ENCODE measurements at places on chromosomes 5 and 9.

DNA sequence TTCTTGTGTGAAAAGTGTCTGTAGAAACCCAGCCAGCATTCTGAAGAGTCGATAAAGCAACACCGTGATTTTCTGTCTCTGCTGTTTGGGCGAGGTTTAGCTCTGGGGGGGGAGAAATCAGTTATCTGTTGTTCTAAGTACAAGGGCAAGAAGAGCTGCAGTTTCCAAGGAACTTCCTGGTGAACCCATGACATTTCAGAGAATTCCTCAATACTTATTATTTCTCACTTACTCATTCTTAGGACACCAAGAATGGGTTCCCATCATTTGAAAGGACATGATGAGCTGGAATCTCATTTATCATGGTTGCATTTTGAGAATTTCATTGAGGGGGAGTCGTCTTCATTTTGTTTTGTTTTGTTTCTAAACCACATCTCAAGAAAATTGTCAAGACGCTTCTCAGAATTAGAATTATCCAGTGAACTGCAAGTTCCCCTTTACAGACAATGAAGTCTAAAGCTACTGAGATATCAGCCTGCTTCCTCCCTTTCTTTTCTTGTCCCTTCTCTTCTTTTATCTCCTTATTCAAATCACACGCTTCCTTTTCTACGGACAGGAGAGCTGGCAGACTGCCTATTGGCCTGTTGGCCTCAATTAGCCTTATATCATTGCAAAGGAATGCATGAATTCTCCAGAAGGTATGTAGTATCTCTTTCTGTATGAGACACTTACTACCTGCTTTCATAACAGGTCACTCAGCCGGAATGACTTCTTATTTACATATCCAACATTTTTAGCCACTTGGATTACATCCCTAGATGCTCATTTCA is 53.7 kb downstream of the ZNF462 start:
- no peak for DNase-seq

DNA sequence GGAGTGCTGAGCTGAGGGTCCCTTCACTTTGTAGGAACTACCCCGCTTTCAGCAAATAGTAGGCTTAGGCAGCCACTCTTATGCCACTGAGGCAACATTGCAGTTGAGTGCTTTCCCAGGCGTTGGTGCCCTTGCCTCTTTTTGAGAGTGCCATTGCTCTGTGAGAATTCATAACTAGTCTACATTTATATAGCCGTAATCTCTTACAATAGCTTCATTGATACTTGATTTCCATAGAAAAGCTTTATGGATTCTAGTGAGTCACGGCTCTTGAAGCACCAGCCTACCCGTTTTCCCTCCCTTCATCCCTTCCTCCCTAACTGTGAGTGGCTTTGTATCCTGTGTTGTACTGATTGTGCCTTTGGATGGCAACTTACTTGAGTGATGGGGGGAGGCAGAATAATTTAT is 283.9 kb downstream of the AOPEP start:
- no peak for DNase-seq

GRCh38 chr9:5863092-5863746 is 27.5 kb upstream of the MLANA start:
- DNase-seq, result no peak

DNA sequence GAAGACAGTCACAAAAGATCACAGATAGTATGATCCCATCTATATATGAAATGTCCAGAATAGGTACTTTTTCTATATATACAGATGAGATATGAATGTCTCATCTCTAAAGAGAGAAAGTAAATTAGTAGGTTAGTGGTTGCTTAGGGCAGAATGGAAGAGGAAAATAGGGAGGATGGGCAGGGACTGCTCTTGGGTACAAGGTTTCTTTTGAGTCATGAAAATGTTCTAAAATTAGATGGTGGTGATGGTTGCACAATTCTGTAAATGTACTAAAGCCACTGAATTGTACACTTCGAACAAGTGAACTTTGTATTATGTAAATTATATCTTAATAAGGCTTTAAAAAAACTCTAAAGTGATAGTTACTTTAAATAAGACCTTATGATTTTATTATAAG is 59.6 kb upstream of the GRAMD2B start:
- DNase-seq, result no peak

GRCh38 chr9:16544842-16545241 is 325.6 kb downstream of the BNC2 start:
- no peak for DNase-seq

DNA sequence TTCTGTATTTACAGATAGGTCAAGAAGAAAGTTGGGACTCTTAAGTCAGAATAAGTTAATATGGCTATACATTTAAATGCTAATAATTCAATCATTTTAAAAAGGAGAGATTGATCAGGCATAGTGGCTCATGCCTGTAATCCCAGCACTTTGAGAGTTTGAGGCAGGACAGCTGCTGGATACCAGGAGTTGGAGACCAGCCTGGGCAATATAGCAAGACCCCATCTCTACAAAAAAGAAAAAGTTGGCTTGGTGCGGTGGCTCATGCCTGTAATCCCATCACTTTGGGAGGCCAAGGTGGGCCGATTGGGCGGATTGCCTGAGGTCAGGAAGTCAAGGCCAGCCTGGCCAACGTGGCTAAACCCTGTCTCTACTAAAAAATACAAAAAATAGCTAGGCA is 15.0 kb upstream of the GLDC start:
- DNase-seq, result no peak

GRCh38 chr9:75851917-75852316 is 38.6 kb upstream of the PCSK5 start:
- DNase-seq, result no peak

DNA sequence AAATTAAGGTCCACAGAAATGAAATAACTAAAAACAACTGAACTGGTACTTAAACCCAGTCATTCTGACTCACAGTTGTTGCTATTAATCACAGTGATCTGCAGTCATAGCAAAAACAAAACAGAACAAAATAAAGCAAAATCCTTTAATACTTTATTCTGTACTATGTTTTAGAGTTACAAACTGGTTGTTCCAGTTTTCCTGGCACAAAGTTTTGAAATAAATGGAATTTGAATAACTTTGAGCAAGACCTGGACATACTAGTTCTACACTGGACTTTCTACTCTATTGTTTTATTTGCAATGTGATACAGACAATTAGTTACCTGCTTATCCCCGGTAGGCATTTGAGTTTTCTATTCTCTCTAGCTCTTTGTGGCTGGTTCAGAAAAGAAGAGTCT is 147.9 kb downstream of the DMRT2 start:
- DNase-seq, result no peak

DNA sequence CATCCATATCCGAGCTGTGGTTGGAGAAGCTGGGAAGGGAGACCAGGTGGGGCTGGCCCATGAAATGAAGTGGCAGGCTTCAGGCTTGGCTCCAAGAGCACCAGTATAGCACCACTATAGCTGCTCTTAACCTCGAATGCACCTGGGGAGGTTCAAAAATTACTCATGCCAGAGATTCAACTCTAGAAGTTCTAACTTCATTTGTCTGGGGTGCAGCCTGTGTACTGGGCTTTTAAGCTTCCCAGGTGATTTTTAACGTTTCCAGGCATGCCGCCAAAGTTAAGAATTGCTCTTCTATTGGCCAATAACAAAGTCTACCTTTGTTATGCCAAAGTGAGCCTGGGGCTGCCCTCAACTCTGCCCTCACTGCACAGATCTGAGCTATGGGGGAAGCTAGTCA is 458 bp downstream of the PRSS3 start:
- DNase-seq, result no peak

- no peak for DNase-seq
These were observed 800.6 kb downstream of the KCTD16 start for GRCh38 chr5:144971108-144971850.

GRCh38 chr9:85516976-85517637 is 224.6 kb downstream of the AGTPBP1 start:
- no peak for DNase-seq

DNA sequence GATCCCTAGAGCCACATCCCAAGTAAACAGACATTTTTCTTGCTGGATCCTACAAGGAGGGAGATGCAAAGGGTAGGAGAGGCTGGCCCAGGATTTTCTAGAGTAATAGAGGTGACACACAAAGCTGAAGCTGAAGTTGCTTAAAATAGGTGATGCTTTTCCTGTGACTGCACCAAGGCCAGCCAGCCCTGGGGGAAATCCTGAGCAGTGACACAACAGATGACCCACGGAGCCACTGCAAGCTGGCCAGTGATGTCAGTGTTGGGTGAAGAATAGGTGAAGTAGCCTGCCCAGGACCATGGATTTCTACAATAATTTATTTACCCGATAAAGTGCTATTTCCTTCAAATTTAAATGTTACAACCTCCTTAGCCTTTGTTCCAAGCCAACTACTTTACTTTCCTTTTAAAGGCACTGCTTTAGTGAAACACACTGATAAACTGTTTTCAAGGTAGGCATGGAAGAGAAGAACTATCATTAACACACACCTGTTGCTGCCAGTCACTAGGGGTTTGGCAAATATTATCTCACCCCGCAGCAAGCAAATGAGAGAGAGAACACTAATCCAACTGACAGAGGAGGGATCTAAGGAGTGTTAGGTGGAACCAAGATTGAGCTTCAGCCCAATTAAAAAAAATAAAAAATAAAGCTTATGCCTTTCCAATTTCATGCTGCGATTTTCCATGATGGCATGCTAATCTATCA is 123.5 kb downstream of the CTNND2 start:
- no peak for DNase-seq

- DNase-seq, result no peak
These were observed 36.7 kb upstream of the TIFAB start for GRCh38 chr5:135488727-135489465.

DNA sequence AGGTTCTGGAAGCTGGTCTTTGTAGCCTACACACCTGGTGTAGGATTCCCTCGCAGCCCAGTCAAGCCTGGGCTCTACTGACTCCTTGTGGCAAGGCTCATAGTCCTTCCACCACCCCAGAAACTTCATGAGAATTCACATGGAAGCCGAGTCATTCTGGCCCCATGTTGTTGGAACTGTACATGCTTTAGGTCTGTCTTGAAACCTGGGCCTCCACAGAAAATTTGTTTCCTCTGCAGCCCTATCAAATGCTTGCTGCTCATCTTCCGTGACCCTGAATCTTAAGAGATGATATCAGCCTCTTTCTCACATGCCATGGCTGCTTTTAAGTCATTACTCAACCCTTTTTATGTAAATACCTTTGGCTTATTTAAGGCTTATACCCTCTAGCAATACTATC is 113.4 kb upstream of the GRHPR start:
- no peak for DNase-seq

- DNase-seq, result no peak
These were observed 324.1 kb downstream of the PLK2 start for GRCh38 chr5:58135571-58136335.

DNA sequence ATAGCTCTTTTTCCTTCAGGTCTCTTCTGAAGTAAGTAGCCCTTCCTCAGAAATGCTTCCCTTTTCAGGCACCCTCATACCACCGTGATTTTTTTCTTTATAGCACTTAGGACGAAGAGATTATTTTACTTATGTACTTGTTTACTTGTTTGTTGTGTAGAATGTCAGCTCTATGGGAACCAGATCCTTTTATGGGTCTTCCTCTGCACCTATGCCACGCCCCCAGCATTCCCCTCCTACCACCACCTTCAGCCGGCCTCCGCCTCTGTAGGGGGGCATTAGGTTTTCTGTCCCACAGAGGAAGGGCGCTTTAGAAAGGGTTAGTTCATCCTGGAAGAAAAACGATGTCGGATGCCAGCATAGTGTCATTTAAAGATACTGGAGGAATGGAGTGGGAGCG is 1.8 kb downstream of the CDKN2B-AS1 start:
- no peak for DNase-seq

DNA sequence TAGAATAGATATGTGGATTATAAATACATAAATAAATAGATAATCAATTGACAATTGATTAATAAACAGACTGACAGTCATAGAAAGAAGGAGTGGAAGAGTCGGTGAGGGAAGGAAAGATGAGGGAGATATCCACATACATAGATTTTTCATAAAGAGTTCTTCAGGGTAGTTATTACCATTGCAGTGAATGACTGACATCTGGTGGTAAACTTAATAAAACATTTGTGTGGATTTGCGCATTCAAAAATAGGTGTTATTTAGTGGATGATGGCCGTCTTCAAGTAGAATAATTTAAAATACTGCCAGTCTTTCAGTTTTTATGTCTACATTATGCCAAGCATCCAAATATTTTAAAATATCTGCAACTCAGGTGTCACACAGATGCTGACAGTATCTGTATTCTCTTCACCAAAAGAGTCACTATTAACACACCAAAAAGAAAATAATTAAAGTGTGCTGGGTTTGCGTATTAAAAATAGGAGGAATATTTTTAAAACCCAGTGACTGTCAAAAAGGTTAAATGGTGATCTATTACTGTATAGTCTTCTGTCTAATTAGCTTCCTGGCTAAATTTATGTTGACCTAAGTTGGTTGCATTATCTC is 78.8 kb downstream of the GIN1 start:
- DNase-seq, result no peak

DNA sequence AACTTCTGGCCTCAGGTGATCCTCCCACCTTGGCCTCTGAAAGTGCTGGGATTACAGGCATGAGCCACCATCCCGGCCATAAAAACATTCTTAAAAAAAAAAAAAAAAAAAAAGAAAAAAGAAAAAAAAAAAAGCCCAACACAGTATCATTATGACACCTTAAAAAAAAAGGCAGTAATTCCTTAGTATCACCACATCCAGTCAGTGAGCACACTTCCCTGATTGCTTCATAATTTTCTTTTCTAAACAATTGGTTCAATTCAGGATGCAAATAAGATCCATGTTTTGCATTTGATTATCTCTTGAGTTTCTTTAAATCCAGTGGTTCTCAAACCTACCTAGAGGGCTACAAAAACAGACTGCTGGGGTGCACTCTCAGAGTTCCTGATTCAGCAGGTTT is 182.5 kb downstream of the CDK5RAP2 start:
- no peak for DNase-seq

GRCh38 chr9:129160712-129161533 is 17.1 kb downstream of the IER5L start:
- DNase-seq, result no peak

DNA sequence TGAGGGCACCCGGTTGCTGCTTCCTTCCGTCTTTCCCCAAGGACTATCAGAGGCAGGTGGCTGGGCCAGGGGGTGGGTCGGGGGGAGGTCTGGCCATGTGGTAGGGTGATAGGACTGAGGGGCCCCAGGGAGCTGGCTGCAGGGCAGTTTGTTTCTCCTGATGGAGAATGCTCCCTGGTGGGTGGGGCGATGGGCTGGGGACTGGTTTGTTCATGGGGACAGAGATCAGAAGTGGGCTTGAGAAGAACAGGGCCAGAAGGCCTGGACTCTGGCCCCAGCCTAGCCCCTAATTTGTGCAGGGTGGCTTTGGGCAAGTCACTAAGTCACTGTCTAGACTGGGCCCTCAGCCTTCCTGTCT is 117.4 kb downstream of the RGS3 start:
- no peak for DNase-seq

All from activated CD4-positive, CD25-positive, alpha-beta regulatory T cell treated with anti-CD3 and anti-CD28 coated beads, Interleukin-2, amount 50 U/mL, for 16 hours (primary cell).